ENCODE measurements at places on chromosomes 12 and 14.

- DNase-seq = no peak
These were observed 746.5 kb downstream of the SLC6A15 start for GRCh38 chr12:84165998-84166571.

DNA sequence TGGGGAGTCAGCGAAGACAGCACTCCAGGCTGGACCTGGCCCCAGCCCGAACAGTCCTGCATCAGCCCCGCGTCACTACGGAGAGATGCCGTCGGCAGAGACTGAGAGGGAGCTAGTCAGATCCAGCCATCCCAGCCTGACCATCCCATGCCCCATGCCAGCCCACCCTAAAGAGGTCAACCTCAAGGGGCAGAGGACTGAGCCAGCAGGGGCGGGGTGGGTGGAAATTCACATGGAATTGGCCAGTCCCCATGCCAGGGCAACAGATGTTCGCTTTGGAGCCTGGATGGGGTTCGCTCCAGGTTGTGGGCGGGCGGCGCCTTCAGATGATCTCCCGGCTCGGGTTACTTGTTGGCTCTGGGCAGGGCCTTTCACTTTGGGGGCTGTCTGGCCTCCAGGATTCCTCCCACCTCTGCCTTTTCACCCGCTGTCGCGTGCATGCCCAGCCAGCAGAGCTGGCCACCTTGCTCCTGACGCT, 154.3 kb downstream of the TSPAN9 start:
- no peak for DNase-seq

GRCh38 chr14:68546839-68547238, 246.0 kb downstream of the ZFP36L1 start:
- peak; percentile 88 for DNase-seq

DNA sequence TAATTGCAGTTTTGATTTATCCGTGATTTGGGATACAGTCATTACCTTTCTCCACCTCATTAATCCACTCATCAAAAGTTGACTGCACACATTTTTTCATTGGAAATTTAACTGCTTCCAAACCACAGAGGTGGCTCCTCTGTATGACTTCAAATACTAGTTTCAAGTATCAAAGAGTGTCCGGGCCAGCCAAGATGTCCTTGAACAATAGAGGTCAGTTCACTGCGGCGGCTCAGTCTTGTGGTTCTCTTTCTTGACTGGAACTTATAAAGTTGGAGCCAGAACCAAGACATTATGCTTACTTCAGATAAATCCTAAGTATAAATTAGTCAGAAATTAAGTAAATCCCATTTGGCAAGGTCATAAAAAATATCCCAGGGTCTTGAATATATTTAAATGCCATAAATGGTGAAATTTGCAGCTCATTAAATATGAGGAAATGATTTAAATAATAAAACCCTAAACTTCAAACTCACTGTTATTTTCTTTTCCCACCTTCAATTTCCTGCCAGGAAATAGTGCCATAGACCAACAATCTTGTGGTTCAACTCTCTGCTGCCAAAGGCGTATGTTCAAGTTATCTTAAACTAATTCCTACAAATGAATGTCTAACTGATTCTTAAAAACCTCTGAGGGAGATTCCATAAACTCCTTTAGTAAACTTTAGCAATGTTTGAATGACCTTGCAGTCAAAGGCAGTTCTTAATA, 360.8 kb downstream of the AEBP2 start:
- peak; percentile 90 for DNase-seq

GRCh38 chr14:93073910-93074769, 41.6 kb downstream of the ITPK1 start:
- DNase-seq = peak; percentile 44

All from renal cortical epithelial cell (primary cell).